ENCODE measurements at places on chromosomes 5 and 9. TPM values are rescaled to one million over a fixed set of nuclear protein-coding genes. Genes with fewer than 3 reads are reported as not detected.

GRCh38 chr5:31502506-31502905 lies 29.4 kb downstream of the DROSHA start:
- no peak for DNase-seq

The SNCB gene
- polyA plus RNA-seq, result not detected

The GGTA1 gene
- 9.1 TPM for polyA plus RNA-seq

The DMRT3 gene
- polyA plus RNA-seq, result 0.38 TPM

GRCh38 chr5:168234133-168234532 lies 57.3 kb upstream of the WWC1 start:
- no peak for DNase-seq

The SLC6A18 gene
- not detected for polyA plus RNA-seq

The FOXD4L4 gene
- polyA plus RNA-seq, result not detected

DNA sequence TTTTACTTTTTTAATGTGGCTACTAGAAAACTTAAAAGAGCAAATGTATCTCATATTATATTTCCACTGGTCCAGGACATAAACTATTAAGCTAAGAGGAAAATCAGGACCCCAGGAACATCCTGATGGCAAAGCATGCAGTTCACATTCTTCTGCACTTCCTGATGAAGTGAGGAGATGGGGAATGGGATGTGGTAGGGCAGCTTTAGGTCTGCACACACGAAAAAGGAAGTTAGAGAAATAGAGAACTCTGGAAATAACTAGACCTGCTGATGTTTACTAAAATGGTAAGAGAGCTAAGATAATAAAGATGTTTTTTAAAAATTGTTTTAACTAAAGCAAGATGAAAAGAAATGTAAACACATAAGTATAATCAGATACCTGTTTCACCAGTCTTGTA lies 39.7 kb upstream of the NIPBL start:
- no peak for DNase-seq

DNA sequence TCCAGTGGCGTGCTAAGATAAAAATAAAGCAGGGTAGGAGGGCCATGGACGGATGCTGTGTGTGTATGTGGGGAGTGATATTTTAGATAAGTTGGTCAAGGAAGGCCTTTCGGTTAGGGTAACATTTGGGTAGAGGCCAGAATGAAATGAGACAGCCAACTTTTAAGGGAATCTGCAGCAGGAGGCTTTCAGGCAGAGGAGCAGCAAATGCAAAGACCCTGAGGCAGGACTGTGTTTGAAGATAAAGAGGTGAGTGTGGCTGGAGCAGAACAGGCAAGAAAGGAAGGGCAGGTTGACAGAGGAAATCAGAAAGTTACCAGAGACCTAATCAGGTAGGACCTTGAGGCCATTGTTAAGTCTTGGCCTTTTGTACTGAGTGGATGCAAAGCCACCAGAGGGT lies 106.2 kb downstream of the MAST4 start:
- DNase-seq, result no peak

All from forelimb muscle (tissue), 1 donor.